Stimulated activated CD4-positive, alpha-beta T cell treated with anti-CD3 and anti-CD28 coated beads, Interleukin-1b, Interleukin-23, amount 100 ng/mL, for 48 hours (primary cell): ENCODE measurements at places on chromosomes 3 and 15.

DNA sequence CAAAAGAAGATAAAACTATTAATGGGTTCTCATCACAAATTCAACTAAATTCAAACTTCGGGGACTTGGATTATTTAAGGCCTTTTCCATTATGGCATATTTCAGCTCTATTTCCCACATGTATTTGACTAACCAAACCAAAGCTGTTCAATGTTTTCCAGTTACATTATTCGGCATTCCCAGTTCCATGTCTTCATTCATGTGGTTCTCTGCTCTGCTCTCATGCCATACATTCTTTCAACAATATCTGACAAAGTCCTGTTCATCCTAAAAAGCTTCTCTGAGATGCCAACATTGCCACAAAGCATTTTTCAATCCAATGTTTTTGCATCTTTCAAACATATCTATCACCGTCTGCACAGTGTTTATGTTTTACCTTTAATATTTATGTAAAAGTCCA, 141.4 kb downstream of the GREM1 start:
- no peak for DNase-seq

DNA sequence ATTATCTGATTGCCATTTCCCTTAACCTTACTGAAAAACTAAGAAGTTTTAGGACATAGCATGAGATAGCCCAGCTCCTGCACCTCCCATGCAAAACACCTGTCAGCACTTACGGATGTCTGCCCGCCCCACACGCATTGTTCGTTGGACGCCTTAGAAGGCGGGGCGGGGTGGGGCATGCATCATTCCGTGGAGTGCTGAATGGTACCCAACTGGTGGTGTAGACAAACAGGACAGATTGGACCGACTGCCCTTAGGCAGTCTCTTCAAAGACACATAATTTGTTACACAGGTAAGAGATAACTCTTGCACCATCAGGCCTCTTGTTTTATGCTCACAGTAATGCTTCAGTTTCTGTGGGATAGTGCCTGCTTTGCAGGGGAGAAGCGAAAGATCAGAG, 93.8 kb downstream of the SMAD6 start:
- DNase-seq = no peak

DNA sequence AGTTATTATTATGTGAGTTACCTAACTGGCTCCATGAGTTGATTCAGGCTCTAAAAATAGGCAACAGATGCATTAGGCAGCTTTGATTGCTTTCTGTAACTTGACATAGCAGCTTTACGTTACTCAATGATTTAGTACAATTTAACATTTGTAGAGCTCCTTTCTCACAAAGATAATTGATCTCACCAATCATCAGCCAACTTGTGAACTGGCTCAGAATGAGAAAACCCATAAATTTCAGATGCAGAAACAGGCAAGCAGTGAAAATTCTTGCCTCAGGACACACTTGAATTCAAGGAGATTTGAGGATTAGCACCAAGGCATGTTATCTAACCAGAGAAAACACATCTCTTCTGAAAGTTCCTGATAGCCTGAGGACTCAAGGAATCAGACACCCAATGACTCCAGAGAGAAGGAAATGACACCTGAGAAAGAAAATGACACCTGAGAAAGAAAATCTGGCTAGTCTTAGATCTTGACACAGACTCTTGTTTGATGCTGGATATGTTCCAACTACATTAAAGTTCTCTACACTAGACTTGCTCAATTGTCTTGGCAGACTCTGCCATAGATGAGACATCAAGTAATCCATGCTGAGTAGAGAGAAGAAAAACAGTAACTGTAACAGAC, 315.1 kb upstream of the CBLB start:
- no peak for DNase-seq

DNA sequence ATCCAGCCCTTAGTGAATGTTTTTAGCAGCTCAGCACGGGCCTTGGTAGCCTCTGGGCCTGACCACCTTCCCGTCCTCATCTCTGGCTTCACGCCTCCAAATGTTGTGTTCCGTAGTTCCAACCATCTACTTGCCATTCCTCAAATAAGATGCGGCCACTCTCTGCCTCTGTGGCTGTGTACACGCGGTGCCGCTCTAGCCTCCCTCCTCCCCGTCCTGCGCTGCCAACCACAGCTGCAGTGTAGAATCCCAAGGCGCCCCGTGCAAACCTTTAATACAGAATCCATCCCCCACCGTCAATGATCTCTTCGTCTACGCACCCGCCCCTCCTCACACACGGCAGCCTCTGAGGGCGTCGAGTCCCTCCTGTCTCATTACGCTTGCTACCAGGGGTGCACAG, 77.2 kb downstream of the VGLL4 start:
- no peak for DNase-seq

DNA sequence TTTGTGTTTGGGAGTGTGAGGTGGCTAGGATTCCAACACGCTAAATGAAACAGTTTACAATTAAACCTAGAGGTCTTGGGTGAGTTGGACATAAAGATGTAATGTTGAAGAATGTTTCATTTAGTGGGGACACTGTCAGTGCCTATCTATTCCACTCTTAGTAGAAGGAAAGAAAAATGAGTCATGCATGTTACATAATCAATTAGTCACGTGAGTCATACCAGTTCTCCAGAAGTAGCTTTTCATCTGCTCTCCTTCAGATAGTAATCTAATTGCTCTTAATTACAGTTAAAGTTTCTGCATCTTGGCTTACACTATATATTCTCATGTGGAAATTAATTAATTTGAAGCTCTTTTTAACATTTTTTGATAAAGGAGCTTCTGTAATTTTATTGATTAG, 115.7 kb upstream of the P2RY1 start:
- DNase-seq = no peak
